ENCODE measurements at places on chromosomes 7 and 10.

DNA sequence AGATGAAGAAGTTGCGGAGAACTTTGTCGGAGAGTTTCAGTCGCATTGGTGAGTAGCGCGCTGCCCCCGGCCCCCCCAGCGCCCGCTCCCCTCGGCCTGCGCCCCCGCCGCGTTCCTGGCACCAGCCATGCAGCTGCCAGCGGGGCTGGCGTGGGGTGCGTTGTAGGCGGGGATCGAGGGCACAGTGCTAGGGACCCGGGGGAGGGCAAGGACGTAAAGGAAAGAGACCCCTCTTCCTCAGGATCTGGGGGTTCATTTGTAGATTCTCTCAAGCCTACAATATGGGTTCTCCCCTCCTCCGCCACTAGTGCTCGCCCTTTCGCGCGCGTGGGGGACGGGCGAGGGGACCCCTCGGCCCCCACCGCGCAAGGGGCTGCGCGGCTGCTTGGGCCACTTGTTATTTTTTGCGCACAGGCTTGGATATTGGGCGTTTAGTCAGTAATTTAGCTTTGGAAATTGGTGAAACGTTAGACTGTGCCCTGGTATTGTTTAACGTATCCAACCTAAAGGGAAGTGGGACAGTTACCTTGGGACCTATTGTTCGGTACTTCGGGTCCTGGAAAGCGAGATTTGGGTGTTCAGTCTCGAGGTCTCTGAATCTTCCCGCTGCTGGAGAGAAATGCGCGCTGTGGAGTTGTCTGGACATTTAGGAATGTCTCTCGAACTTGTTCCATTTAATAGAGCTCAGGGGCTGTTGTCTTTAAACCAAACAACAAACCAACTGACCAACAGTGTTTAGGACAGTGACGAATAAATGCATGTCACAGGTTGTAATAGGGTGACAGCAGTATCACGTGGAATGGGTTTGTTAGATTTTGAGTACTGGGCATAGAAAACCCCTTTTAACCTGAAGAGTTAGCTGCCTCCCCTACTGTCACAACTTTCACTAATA, 796 bp downstream of the CDK14 start:
- no peak for DNase-seq

DNA sequence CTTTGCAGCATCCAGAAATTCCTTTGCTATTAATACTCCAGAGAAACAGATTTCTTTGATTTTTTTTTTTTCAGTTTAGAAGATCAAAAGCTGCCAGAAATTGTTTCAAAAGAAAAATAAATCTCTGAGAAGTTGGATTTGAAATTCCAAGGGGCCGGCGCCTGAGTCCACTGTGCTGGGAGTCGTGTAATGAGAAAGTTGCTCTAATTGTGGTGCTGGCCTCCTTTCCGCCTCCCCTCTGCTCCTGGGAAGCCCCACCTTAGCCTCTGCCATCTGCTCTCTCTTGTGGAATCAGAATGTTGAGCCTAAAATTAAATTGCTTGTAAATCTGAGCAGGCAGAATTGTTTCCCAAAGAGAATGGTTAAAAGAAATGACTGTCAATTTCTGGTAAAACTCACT, 93.3 kb downstream of the EMX2 start:
- DNase-seq: no peak

DNA sequence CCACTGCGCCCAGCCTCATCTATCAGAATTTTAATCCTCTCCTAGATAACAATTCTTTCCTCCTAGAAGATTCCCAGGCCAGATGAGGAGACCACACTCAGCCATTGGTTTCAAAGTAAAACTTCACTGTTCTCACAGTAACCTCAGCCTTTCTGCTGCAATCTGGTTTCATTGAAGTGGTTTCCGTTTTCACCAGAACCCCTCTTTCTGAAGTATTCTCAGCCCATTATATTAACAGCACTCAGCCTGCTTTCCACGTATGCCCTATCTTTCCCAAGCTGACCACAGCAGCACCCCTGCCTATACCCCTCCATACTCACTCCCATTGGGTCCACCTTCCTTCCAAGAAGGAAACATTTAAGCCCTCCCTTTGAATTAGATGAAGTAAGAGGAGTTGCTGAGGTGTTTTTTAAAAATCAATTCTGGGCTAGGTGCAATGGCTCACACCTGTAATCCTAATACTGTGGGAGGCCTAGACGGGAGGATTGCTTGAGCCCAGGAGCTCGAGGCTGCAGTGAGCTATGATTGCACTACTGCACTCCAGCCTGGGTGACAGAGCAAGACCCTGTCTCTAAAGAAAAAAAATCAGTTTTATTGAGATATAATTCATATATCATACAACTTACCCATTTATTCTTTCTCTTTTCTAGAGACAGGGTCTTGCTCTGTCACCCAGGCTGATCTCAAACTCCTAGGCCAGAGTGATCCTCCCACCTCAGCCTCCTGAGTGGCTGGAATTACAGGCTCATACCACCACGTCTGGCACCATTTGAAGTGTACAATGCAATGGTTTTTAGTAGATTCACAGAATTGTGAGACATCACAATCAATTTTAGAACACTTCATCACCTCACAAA, 11.3 kb downstream of the PLAU start:
- DNase-seq: no peak

GRCh38 chr7:6419310-6419773, 28.4 kb downstream of the DAGLB start:
- DNase-seq: no peak

- peak; percentile 26 for DNase-seq
Measured at GRCh38 chr7:26398756-26399509, 107.3 kb downstream of the SNX10 start.

DNA sequence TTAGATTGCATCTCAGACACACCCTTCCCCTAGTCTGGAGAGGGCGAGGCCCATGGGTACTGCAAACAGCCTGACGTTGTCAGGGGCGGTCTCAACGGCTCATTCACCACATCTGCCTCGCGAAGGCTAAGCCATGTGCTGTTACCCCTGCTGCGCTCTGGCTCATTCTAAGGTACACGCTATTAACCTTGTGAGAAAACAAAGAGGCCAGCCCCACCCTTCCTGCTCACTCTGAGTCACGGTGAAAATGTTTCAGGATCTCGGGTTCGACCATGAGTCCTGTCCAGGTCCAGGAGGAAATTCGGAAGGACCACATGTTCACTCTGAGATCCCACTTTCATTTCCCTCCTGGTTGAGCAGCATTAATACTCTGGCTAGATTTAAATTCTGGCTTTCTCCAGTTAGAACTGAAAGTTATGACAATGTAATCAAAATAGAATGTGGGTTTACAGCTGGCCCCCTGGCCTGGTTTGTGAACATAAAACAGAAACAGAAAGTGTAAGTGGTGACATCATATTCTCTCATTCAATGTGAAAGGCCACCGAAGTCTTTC, 55.2 kb downstream of the EGFR start:
- peak; percentile 54 for DNase-seq

DNA sequence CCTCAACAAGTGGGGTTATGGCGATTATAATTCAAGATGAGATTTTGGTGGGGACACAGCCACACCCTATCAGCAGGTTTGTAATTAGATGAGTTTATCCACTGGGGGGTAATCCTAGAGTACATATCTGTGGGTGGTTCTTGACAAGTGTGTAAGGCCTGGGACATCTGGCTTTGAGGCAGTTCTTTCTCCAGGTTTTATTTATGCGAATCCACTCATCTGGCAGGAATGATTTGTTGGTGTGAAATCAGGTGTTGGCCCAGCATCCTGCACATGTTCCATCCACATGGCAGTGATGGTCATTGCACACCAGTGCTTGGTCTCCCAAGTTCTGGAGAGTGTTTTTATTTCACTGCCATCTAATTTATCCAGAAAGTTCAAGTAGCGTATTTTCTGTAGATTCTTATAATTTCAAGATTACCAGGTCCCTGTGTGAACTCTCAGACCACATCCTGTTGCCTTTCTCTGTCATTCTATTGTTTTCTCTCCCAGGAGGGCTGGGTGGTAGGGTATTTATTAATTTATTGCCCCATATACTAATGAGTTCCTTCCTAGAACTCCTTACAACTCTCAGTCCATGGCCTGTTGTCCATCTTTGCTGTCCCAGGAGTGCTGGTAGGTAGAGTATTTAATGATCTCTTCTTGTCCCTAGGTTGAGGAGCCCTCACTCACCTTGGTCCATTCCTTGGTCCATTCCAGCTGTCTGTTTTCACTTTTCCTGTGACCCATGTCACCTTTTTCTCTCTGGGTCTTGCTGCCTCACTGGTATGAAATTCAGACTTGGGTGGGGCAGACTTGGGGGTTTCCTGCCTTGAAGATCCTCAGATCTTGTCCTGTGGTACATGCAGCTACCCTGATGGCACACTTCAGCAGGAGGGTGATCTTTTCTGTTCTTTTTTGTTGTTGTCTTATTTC, 10.4 kb downstream of the RALA start:
- DNase-seq: no peak

DNA sequence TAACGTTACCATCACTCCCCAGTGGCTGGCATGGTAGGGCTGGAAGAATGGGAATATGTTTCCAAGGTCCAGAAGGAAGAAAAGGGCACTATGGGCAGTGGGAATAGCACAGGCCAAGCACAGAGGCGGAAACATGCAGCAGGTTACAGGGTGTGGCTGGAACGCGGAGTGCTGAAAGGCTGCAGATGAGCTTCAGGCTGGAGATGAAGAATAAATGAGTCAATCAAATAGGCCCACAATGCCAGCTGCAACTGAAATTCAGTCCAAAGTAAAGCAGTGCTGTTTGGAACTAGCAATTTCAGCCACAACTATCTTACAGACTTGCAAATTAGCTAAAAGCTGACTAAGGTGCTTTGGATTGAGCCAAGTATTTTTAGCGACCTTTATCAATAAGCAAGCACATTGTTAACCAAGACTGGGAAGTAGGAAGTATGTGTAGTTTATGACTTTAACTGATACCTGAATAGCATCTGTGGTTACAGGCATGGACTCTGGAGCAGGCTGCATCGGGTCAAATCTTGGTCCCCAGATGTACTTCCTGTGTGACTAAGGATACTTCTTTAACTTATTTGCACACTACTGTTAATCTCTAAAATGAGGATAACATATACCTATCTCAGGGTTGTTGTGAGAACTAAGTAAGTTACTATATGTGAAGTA, 77.5 kb upstream of the CTTNBP2 start:
- DNase-seq: no peak

Measured in left cardiac atrium (tissue), 4 donors.